ENCODE measurements at places on chromosomes 2 and 18.

DNA sequence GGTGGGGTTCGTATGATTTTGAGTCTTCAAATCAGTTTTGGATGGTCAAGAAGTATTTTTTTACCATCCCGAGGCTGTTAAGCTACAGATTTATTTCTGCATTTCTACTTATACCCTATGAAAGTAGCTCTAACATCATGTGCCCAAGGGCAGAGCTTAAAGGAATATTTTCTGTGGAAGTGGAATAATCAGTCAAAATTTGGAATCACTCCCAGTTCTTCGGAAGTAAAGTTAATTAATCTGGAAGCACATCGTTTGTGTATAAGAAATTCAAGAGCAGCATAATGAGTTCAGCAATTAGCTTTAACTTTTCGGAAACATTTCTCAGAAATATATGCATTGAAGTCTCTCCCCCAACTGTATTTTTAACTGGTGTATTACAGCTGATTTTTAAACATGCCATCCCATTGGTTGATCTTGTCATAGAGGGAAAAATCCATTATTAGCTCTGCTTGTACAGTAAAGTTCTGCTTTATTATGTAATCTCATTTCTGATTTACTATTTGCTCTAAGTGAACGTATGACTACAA, 510.1 kb downstream of the DCC start:
- no peak for DNase-seq

GRCh38 chr2:58293056-58293455, 51.9 kb upstream of the FANCL start:
- DNase-seq: no peak

DNA sequence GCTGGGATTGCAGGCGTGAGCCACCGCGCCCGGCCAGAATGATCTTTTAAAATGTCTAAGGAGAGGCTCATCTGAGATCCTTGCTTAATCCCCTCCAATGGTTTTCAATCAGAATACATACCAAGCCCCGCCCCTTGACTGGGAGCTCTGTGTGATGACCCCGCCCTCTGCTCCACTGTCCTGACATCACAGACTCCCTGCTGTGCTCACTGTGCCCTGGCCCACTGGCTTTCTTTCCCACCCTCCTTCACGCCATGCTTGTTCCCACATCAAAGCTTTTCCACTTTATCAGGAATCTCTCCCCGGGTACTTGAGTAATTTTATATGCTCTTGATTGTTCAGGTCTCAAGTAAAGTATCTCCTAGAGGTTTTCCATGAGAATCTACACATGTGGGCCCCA, 762.3 kb upstream of the ID2 start:
- no peak for DNase-seq

DNA sequence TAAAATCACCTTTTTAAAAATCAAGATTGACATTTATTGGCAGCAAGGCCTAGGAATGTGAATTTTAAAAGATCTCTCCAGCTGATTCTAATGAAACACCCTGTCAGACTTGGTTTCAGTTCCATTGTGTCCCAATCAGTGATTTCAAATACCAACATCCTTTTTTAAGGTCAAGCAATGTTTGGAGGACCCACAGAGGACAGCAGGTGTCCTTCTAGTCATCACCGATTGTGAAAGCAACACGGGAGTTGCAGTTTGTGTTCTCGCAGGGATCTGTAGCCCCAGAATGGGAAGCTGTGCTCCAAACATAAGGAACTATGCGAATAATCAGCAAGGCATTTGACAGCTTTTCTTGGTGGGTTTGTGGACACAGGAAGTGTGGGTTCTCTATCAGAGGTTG, 4.5 kb upstream of the KIDINS220 start:
- no peak for DNase-seq

DNA sequence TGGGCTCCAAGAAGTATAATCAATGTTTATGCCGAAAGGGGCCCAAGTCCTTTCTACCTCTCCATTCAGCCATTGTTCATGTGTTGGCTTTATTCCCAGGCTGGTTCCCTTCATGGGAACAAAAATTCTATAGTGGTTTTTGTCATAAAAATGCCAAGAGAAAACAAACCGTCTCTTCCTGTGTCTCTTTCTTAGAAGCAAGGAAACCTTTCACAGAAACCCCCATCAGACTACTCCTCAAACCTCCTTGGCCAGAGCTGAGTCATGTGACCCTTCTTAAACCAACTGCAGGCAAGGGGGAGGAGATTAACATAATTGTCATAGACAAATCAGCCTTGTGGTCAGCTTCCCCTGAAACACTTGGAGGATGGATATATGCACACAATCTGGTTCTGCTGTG, 75.1 kb upstream of the TANK start:
- DNase-seq: no peak

DNA sequence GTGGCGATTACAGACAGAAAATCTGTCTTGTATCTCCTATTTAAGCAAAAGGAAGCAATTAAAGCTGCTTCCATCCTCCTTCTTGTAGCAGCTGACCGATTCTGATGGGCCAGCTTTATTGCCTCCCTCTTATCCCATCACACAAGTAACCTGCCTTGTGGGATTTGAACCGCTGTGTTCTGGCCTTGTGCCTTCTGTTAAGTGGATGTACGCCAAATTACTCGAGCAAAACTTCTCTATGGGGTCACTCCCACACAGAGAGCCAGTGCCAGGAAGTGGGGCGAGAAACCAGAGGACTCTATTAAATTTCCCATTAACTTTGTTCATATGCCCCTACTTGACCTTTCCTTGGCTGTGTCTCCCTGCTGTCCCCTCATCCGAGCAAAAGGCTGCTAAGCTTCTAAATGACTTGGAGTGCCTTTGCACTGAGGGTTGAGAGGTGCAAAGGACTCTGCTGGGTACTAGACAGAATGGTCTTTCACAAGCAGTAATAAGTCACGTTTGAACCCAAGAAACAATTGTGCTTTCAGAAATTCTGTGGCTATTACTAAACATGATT, 672.5 kb downstream of the MBD2 start:
- DNase-seq: no peak

DNA sequence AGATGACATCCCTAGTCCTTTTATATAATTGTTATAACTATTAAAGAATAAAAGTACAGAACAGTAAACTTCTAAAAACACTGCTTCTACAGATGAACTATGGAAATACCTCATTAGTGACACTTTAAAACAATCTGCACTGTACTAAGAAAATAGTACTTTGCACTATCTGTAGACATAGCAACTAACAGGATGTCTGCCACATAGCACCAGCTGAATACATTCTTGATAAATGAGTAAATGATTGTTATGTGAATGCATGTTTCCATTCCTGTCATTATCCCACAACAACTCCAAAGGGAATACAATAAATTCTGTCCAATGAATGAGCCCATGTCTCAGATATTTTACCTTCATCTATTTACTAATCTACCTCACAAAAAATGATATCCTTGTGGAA, 115.3 kb upstream of the SLC35G4 start:
- no peak for DNase-seq

DNA sequence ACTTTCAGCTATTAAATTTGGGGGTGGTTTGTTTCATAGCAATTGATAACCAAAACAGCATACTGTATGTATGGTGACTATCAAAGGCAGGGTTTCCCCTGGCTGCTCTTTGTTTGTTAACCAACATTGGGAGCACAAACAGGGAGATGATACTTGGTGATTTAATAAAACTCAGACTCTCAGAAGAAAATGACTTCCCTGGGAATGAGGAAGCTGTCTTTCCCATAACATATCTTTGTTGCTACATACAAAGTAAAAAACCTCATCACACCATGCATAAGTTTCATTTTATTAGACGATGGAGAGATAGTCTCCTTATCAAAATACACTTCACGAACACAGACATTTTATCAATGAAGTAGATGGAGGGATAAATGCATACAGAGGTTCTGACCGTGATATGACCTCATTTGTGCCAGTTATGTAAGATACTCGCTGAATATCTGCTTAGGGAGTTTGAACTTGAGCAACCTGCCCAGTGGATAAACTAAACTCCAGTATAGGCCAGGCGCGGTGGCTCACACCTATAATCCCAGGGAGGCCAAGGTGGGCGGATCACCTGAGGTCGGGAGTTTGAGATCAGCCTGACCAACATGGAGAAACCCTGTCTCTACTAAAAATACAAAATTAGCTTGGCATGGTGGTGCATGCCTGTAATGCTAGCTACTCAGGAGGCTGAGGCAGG, 3.8 kb upstream of the NFE2L2 start:
- no peak for DNase-seq

GRCh38 chr2:110675679-110676078, 2.2 kb downstream of the BUB1 start:
- no peak for DNase-seq

DNA sequence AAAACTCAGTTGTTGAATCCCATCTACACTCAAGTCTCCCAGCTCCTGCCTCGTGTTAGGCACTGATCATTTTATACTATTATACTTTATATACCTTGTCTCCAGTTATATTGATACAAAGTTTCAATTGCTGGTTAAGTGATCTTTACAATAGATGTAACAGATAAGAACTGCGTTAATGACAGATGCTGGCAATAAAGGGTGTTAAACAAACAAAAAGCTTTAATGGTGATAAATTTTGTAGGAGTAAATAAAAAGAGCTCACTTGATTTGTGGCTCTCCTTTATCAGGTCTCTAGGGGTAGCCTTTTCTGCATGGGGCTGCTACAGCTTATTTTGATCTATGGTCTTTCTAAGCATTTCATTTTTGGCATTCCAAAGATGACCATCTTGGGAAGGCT, 106.9 kb upstream of the GAREM1 start:
- DNase-seq: no peak

DNA sequence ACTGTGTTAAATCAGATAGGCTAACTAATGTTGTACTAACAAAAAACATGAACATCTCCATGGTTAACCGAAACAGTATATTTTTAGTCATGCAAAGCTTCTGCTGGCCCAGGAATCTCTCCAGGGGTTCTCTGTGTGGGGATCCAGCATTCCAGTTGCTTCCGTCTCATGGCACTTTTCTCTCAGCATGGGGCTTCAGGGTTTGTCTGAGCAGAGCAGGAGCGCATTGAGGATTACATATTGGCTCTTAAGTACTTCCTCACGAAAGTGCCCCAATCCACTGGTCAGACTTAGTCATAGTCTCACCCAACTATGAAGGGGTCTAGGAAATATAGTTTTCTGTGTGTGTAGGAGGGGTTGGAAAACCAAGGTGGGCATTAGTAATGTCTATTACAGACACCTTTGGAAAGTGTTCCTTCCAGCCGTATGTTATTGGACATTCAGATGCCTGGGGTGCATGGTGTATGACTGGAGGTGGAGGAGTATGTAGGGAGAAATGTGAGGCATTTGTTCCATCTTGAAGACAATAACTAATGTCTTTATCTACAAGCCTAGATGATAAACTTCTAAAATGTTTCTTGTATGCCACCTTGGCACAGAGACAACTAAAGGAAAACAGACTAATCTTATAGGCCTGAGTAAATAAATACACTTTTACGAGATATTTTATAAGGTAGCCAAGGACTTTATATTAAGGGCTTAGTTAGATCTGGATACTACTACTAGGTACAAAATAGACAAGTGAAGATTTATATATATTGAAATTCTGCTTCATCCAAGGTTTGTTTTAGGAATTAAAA, 123.8 kb upstream of the ZEB2 start:
- no peak for DNase-seq

DNA sequence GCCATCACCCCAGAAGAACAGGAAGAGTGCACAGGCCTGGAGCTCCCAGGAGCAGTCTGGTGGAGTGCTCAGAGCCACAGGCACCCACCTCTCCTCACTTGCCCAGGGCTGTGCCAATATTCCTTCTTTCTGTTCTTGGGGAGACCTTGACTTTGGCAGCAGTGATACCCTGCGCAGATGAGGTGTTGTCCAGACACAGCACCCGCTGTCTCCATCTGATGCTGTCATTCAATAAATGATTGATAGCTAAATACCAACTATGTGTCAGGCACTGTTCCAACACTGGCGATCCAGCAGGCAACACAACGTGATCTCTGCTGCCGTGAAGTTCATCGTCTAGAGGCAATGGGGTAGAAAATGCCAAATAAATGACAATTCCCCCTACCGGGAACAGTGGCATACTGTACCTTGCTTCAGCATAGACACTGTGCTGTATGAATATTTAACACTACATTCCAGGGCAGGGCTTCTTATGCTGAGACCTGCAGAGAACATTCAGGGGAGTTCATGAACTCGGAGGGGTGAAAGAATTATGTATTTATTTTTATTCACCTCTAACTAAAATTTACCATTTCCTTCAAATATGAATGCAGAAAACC, 320.5 kb upstream of the NCKAP5 start:
- no peak for DNase-seq

DNA sequence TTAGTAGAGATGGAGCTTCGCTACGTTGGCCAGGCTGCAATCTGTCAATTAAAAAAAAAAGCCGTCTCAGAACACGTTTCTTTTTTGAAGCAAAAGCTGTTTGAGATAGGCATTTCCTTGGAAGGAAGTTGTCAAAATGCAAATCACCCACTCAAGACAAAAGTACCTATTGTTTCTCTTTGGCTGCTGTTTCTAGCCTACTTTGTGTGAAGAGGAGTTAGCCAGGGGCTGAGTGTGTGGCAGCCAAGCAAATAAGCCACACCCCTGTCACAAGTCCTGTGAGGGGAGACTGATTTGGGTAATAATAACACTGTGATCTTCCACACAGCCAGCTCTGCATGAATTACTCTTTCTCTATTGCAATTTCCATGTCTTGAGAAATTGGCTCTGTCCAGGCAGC, 47.4 kb upstream of the CDCA7 start:
- no peak for DNase-seq

All from stimulated activated CD4-positive, alpha-beta T cell treated with anti-CD3 and anti-CD28 coated beads, Interleukin-15, amount 100 ng/mL, for 1 hour (primary cell).